ENCODE measurements at places on chromosomes 5 and 9. TPM values are rescaled to one million over a fixed set of nuclear protein-coding genes. Genes with fewer than 3 reads are reported as not detected.

FCN2 gene
- polyA plus RNA-seq = 0.52 TPM

DNA sequence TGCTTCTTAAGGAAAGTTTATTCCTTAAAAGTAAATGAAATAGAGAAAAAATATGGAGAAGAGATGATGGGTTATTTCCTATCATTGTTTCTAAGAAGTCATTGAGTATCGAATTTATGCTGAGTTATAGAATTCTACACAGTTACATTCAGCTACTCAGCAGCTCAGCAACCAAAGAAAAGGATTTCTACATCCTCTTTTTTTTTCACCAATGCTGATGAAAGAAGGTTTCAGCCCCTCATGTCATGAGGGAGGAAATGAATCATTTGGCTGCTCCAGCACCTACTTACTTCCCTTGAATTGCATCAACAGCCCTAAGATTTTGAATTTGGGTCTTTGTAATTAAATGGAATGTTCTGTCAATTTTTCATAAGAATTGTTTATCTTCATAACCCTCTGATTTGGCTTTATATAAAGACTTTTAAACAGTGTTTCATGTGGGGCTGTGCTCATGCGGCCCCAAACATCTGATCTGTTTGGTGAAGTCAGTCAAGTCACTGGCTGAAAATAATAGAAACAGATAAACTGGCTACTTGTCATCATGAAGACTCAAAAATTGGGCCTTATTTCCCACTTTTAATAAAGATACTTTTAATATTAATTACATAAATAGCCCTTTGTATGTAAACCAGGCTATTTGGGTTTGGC is 18.5 kb upstream of the SNX2 start:
- no peak for DNase-seq

GRCh38 chr5:174271316-174271715 is 225.8 kb downstream of the NSG2 start:
- no peak for DNase-seq

DNA sequence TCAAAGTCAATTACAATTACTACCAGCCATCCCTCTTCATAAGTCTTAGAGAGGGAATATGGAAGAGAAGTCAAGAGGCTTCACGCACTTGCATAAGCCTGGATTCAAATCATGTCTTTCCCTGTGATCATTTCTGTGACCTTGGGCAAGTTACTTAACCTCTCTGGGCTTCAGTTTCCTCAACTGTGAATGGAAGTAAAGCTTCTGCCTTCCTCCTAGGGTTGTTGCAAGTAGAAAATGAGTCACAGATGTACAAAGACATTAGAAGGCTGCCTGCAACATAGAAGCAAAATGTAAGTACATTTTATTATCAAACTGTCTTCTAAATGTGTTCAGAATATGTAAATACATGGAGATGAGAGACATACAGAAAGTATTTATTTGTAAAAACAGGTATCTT is 42.3 kb upstream of the SEMA6A start:
- no peak for DNase-seq

- no peak for DNase-seq
These were observed 40.0 kb downstream of the SLC44A1 start for GRCh38 chr9:105284463-105284862.

DNA sequence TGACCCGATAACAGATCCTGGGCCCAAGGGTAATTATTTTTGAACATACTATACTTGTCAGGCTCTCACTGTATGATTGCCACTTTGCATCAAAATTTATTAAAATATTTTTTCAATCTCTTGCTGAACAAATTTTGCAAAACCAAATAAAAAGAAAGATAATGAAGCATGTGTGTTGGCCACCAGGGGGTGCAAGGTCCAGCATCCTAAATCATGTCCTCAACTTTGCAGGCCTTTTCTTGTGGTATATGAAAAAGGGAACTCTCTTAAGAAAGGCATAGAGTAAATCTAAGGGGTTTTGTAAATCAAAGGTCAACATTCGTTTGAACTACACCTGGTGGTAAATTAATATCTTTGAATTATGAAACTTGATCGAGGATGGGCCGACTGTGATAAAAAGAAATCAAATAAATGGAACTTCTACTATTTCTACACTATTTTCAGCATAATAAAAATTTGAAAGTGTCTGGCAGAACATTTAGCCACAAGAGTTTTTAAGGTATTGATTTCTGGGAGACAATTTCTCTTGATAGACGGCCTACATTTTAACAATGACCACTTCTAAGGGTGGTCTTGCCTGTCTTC is 676.5 kb downstream of the DMRTA1 start:
- peak; percentile 26 for DNase-seq

- DNase-seq = no peak
These were observed 44.1 kb upstream of the STXBP1 start for GRCh38 chr9:127567730-127568617.

All from renal cortex interstitium (tissue), 15 donors.